Activated CD4-positive, alpha-beta memory T cell treated with anti-CD3 and anti-CD28 coated beads for 36 hours (primary cell): ENCODE measurements at places on chromosomes 2 and 18.

DNA sequence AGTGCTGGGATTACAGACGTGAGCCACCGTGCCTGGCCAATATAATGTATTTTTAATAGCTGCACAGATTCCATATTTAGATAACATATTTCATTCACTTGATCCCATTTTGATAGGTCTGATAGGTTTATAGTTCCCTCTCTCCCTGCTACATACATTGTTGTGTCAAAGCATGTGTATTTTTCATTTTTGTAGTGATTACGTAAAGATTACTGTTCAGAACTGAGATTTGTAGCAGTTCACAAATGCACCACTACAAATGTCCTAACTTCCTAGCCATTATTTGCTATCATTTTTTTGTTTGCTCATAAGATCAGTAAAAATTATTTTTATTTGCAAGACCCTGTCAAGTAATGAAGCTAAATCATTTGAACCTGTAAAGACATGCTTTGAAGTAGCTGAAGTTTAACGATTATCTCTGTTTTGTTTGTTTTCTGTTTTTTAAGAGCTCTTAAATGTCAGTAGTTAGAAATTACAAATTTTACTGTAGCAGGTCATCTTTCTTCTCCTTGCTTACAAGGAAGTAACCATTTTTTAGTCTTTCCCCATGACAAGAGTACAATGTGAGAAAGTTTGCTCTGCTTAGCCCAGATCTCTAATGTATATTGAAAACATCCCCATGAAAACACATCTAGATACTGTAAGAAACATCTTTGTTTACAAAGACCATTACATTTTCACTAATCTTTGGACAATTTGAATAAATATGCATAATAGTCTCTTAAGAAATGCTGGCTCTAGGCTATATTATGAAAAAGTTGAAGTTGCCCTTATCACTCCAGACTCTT, 54.1 kb downstream of the EML4 start:
- H3K4me3 ChIP-seq: no peak overlapping the region
- no peak for DNase-seq
- no peaks in the 10 kb centered on the region for H3K27me3 ChIP-seq
- H3K36me3 ChIP-seq: peaks cover 11% of the 10 kb centered on the region
- H3K27ac ChIP-seq: no peak overlapping the region
- peaks cover 70% of the 10 kb centered on the region for H3K4me1 ChIP-seq

DNA sequence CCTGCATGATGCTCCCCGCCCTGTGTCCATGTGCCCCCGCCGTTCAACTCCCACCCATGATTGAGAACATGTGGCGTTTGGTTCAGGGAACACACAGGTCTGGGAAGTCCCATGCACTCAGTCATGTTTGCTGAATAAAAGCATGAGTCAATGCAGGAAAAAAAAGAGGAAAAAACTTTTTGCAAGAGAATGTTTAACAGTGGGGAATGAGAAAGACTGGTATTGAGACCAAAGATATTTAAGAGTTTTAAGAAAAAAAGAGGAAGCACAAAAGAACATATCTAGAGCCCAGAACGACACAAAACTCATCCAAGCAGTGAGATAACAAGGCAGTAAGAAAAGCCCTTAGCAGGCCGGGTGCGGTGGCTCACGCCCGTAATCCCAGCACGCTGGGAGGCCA, 279.2 kb upstream of the THSD7B start:
- no peak for DNase-seq
- peaks cover 3% of the 10 kb centered on the region for H3K27me3 ChIP-seq
- no peaks in the 10 kb centered on the region for H3K36me3 ChIP-seq

- no peak overlapping the region for H3K27ac ChIP-seq
- H3K4me1 ChIP-seq: no peaks in the 10 kb centered on the region
- DNase-seq: no peak
- peaks cover 7% of the 10 kb centered on the region for H3K27me3 ChIP-seq
- H3K36me3 ChIP-seq: no peaks in the 10 kb centered on the region
- no peak overlapping the region for H3K4me3 ChIP-seq
These were observed 18.1 kb upstream of the FZD5 start for GRCh38 chr2:207787800-207788199.

DNA sequence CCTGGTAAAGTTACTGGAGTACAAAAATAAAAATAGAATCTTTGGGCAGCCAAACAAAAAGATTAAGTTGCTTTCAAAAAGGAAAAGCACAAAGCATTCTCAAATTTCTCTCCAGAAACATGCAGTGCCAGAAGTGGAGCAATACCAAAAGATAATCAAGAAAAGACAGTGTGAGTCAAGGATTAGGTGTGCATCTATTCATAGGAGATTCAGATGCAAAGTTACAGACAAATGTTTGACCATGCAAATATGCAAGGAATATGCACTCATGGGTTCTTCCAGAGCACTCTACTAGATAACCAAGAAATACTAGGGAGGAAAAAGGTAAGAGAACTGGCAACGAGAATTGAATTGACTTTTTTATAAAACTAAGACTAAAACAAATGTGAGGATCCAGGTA, 51.8 kb upstream of the CDH20 start:
- no peak overlapping the region for H3K27ac ChIP-seq
- no peaks in the 10 kb centered on the region for H3K36me3 ChIP-seq
- H3K4me1 ChIP-seq: no peaks in the 10 kb centered on the region
- DNase-seq: no peak

DNA sequence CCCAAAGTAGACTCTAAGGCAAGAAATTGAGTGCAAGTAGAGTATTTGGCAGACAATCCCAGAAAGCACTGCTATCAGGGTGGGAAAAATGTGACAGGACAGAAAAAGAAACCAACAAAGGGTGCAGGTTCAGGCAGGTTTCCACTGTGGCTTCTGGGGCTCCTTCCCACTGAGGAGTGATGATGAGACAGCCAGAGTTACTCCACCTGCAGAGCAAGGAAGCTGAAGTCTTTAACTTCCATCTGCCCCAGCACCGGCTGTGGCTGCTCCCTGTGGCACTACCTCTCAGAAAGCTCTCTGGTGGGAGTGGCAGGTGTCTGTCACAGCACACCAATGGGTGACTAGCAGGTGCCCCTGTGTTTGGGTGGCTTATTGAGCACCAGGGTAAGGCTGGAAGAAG, 37.6 kb upstream of the ACKR3 start:
- H3K27me3 ChIP-seq: no peaks in the 10 kb centered on the region
- no peak overlapping the region for H3K27ac ChIP-seq
- DNase-seq: no peak
- H3K4me3 ChIP-seq: no peak overlapping the region
- peaks cover 15% of the 10 kb centered on the region for H3K4me1 ChIP-seq

GRCh38 chr18:69759046-69759445, 188.6 kb downstream of the CD226 start:
- H3K4me1 ChIP-seq: peaks cover 36% of the 10 kb centered on the region
- H3K4me3 ChIP-seq: no peak overlapping the region

DNA sequence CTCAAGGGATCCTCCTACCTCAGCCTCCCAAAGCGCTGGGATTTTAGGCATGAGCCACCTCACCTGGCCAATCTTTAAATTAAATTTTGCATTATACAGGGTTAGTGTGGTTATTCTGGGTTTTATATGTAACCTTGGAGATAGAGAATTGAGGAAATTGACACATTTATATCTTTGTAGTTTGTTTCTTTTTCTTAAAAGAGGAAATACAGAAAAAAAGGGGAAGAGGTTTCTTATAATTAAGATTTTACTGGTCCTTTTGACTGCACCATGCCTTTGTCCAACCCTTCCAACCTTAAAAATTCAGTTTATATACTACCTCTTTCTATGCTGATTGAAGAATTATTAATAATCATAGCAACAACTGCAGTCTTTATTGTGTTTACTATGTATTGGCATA, 210.1 kb upstream of the STON1 start:
- no peak for DNase-seq
- H3K36me3 ChIP-seq: peaks cover 4% of the 10 kb centered on the region
- no peaks in the 10 kb centered on the region for H3K27me3 ChIP-seq
- no peak overlapping the region for H3K27ac ChIP-seq

GRCh38 chr2:190864375-190864774, 16.2 kb upstream of the GLS start:
- H3K4me1 ChIP-seq: peaks cover 22% of the 10 kb centered on the region
- H3K27me3 ChIP-seq: no peaks in the 10 kb centered on the region
- no peak overlapping the region for H3K4me3 ChIP-seq

- no peaks in the 10 kb centered on the region for H3K4me1 ChIP-seq
- peaks cover 13% of the 10 kb centered on the region for H3K27me3 ChIP-seq
- DNase-seq: no peak
- no peak overlapping the region for H3K4me3 ChIP-seq
These were observed 167.0 kb downstream of the MYO5B start for GRCh38 chr18:50027996-50028395.

DNA sequence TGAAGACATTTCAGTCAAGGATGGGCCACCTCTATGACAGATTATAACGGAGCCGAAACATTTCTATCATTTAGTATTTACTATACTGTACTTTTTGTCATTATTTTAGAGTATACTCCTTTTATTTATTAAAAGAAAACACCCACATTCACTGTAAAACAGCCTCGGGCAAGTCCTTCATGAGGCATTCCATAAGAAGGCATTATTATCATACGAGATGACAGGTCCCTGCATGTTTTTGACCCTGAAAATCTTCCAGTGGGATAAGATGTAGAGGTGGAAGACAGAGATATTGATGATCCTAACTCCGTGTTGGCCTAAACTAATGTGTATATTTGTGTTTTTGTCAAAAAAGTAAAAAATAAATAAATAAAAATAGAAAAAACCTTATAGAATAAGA, 245.0 kb downstream of the MTX2 start:
- H3K4me3 ChIP-seq: no peak overlapping the region
- peaks cover 4% of the 10 kb centered on the region for H3K4me1 ChIP-seq
- no peaks in the 10 kb centered on the region for H3K36me3 ChIP-seq
- no peak overlapping the region for H3K27ac ChIP-seq

DNA sequence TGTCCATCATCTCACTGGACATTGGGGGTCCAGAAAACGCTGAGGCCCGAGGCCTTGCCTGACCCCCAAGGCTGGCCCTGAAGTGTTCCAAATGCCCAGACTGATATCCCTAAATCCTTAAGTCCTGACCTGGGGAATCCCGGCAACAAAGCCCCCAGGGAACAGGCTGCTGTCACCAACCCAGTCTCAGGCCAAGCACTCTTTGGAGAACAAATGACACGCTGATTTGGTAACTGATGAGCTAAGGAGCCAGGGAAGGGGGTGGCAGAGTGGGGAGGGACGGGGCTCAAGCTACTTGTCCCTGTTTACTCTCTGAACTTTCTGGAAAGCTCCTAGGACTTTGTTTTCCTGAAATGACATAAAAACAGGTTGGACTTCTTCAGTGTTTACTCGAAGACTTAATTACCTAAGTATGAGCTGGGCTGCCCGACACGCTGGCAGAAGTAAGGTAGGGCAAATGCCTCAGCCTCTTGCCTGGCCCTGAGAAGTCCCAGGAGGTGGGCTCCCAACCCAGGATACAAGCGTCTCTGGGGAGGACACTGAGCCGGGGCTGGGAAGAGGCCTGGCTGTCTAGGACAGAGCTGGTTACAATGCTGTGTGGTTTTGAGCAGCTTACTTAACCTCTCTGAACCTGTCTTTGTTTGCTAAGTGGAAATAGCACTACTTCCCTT, 105.5 kb upstream of the GLI2 start:
- no peaks in the 10 kb centered on the region for H3K36me3 ChIP-seq
- peaks cover 10% of the 10 kb centered on the region for H3K27me3 ChIP-seq
- DNase-seq: no peak
- no peak overlapping the region for H3K27ac ChIP-seq
- no peaks in the 10 kb centered on the region for H3K4me1 ChIP-seq
